ENCODE measurements at places on chromosomes 16 and 17.

- peak; percentile 39 for DNase-seq
Observed at GRCh38 chr16:726438-727290, at the start of the genes CCDC78 and HAGHL. CCDC78 (minus strand) TSS chr16:726443; CDS start chr16:726367, 76 bp downstream. HAGHL (plus strand) TSS chr16:727106; CDS start chr16:727510, 404 bp downstream.

- DNase-seq: no peak
Observed at GRCh38 chr17:65455972-65456343, 105.5 kb downstream of the AXIN2 start.

GRCh38 chr17:77308861-77309726 is 168.3 kb downstream of the SEC14L1 start:
- DNase-seq: no peak

DNA sequence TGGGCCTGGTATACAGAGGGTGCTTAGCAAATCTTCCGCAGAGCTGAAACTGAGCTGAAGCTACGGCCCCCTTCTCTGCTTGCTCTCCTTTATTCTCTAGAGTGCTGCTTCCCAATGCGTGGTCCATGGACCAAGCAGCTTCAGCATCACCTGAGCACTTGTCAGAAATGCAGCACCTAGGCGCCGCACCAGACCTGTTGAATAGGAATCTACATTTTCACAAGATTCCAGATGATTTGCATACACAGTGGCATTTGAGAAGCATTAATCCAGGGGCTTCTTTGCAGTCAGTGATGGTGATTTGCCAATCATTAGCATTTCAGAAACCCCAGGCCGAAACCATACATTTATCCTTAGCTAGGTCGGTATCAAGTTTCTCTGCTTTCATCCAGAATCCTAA is 204.2 kb downstream of the CDH13 start:
- no peak for DNase-seq

GRCh38 chr17:1872976-1873375 is 43.2 kb downstream of the RPA1 start:
- no peak for DNase-seq

GRCh38 chr16:49734331-49734730 is 121.6 kb downstream of the ZNF423 start:
- no peak for DNase-seq

GRCh38 chr17:73284906-73285602 is 23.4 kb upstream of the CPSF4L start:
- DNase-seq: no peak

DNA sequence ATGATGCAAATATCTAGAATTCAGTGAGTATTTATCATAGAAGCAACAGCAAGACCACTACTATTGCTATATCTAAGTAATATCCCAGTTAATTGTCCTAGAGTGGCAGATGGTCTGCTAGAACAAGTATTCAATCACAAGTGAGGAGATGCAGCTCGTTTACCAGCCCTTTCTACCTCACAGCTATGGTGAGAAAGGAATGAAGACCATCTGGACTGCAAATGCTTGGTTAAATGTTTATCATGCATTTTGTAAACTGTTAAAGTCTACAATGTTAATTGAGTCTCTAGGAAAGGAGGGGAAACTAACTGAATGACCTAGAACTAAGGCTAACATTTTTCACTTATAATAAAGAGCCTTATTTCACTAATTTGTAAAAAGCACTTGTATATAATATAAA is 52.5 kb downstream of the CNOT1 start:
- no peak for DNase-seq

DNA sequence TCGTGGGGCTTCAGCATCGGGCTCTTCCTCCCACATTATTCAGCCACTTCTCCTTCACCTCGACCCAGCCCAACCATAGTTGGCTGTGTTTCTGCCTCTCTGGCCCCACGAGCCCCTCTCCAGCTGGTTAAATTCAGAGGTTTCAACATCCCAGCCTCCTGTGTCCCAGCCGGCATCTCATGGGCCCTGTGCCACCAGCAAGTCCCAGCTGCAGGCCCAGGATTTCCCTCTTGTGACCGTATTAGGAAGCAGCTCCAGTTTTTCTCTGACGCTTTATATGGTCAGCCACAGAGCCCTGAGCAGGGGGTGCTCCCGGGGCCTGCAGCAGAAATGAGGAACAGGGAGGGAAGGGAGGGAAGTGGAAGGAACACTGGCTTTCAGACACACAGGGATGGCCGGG is 27.4 kb downstream of the MYH11 start:
- DNase-seq: no peak

- no peak for DNase-seq
Observed at GRCh38 chr16:51815523-51815922, 664.5 kb upstream of the SALL1 start.

DNA sequence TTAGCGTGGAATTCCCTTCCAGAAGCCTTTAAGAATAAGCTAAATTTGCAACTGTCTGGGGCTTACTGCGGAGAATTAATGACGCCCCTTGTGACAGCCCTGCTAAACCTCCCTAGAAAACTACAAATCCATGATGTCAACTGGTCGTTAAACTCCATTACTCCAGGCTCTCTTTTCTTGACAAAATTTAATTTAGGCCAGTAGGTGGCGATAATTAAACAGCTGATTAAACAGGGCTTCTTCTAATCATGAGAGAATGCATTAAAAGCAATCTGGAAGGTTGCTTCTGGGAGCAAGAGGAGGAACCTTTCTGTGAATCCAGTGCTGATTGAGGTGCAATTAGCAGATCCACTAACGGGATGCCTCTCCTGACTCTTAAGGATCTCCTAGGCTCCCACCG is 8.1 kb upstream of the NLRP1 start:
- DNase-seq: peak; percentile 79

- DNase-seq: no peak
Observed at GRCh38 chr16:87895641-87896141, 26.4 kb upstream of the SLC7A5 start.

GRCh38 chr17:77790143-77790829 is 168.2 kb upstream of the TNRC6C start:
- DNase-seq: peak; percentile 69

GRCh38 chr16:2925951-2926649 is 14.4 kb downstream of the FLYWCH1 start:
- peak; percentile 61 for DNase-seq

- DNase-seq: no peak
Observed at GRCh38 chr17:81287152-81287551, 8.0 kb downstream of the SLC38A10 start.

GRCh38 chr16:20415541-20415940 is 6.2 kb downstream of the ACSM5 start:
- no peak for DNase-seq

DNA sequence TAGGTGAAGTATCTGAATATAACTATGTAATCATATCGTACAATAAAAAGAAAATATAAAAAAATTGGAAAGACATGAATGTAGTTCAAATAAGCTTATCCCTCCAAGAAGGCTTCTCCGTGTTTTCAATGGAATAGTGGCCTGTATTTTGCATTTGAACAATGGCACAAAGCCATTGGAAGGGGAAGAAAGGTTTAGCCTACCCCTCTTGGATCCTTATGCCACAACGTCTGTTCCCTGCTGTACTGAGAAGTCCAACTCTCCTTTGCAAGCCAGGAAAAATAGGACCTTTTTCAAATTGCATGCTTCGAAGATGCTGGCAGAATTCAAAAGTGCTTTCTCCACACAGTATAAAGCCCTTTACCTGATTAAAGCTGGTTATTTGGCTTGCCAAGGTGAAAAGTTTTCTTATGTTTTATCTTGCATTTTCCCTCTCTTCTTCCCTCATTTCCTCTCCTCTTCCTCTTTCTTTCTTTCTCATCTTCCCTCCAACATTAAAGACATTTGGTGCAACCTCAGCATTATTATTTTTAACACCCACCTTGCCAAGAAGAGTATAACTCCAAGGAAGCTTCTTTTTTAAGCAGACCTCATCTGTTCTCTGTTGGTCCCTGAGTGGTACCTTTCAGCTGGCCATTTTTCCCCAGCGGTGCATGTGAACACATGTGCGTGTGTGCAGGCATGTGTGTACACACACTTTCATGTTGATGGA is 968.6 kb upstream of the RBFOX1 start:
- no peak for DNase-seq

GRCh38 chr17:48575066-48575582 is 3.0 kb downstream of the HOXB4 start:
- DNase-seq: peak; percentile 59

DNA sequence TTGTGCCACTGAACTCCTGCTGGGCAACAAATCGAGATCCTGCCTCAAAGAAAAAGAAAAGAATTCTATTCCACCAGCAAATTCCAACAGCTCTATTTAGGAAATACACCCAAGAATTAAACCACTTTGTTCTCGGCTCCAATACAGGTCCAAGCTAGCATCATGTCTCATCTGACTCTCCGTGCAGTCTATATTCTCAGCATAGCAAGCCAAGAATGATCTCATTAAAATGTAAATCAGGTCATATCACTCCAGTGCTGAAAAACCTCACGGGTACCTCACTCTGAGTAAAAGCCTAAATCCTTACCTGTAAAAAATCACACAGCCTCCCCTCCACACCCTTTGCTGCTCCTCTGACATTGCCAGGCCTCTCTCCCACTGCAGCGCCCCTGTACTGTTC is 23.9 kb downstream of the UBE2G1 start:
- DNase-seq: no peak

- DNase-seq: no peak
Observed at GRCh38 chr16:55662644-55663031, 6.8 kb downstream of the SLC6A2 start.

GRCh38 chr17:7208027-7208571 is 11.5 kb downstream of the DLG4 start:
- no peak for DNase-seq

GRCh38 chr16:82658796-82659195 is 32.0 kb downstream of the CDH13 start:
- no peak for DNase-seq

GRCh38 chr17:5237541-5238016 is 2.9 kb upstream of the SCIMP start:
- peak; percentile 8 for DNase-seq

DNA sequence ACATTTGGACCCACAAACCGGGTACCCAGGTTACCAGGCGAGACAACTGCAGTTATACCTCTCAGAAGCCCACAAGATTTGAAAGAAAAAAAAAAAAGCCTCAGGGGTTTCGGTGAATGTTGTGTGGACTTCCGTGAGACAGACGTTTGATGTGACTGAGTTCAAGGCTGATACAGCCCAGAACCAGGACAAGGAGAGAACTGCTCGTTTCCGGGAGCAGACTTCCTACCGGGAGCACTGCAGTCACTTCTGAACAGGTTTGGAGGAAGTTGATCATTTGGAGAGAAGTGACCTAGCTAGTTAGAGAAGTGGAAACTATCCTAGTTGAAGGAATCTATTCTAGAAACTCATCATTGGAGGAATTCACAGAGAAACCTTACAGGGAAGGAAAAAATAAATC is 847 bp downstream of the CKLF start:
- DNase-seq: no peak

DNA sequence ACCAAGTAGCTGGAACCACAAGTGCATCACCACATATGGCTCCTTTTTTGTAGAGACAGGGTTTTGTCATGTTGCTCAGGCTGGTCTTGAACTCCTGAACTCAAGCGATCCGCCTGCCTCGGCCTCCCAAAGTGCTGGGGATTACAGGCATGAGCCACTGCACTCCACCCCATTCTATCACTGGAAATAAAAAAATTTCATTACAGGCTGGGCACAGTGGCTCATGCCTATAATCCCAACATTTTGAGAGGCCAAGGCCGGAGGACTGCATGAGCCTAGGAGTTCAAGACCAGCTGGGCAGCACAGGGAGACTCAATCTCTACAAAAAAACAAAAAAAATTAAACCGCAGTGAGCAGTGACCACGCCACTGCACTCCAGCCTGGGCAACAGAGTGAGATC is 60.1 kb downstream of the BRIP1 start:
- DNase-seq: no peak

DNA sequence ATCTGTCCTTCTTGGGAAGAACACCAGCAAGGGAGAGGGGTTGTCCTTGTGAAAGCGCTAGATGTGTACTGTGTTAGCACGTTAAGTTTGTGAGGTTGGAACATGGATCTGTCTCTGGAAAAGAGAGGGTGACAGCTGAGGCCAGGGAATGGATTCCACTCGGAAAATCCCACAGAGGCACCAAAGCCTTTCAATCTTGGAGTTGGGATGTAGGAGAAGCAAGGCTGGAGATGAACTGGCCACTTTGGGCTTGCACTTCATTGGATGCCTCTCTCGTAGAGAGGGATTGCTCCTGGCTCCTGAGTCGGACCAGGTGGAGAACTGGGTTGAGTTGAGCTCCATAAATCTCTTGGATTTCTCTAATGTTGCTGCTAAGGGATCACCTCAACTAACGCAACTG is 67.2 kb downstream of the CCDC182 start:
- no peak for DNase-seq

GRCh38 chr16:88466175-88466862 is 13.2 kb downstream of the ZFPM1 start:
- DNase-seq: no peak

DNA sequence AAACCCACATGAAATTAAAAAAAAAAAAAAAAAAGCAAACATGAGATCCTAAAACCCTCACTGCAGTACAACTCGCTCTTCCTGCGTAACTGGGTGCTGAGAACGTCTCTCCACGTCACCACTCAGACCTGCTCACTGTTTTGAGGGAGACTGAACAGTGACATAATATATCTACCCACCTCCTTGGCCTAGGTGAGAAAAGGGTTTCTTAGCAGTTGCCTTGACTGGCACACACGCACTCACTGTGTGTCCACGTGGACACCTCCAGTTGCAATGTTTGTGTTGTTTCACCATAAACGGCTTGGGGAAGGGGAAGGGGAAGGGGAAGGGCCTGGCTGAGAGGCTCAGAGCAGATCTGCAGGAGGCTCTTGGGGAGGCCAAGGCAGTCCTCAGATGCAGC is 32.0 kb downstream of the FANCA start:
- DNase-seq: no peak

DNA sequence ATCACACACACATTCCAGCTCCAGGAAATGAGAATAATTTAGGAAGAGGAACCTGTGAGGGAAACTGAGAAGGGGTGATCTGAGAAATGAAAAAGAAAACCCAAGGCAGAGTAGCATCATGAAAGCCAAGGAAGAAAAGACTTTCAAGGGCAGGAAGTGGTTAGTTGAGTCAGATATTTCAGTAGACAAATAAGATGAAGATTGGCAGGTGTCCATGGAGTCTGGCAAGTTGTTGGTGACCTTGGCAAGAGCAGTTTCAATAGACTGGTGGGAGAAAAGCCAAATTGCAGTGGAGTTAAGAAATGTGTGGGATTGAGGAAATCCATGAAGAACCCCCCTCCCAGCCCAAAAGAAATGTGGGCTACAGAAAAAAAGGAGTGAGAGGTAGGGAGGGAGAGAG is 10.7 kb downstream of the GNAO1 start:
- no peak for DNase-seq

GRCh38 chr17:30074730-30075129 is 41.9 kb upstream of the NSRP1 start:
- no peak for DNase-seq

- no peak for DNase-seq
Observed at GRCh38 chr17:27457731-27458523, 1.7 kb downstream of the KSR1 start.

DNA sequence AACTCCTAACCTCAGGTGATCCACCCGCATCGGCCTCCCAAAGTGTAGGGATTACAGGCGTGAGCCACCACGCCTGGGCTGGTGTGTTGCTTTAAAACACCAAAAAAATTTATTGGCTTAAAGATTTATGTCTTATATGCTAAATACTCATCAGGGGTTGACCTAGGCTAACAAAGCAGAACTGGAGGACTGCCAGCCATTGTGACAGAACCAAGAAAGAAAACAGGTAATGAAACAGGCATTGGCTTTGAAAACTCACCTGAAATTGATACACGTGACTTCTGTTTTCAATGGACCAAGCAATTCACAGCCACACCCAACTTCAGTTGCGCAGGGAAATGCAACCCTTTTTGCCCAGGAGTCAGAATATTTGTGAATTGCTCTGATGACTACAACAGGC is 4.9 kb upstream of the PHAF1 start:
- DNase-seq: peak; percentile 22

GRCh38 chr16:89011909-89012621 is 35.1 kb upstream of the CBFA2T3 start:
- DNase-seq: no peak

GRCh38 chr17:79987187-79987934 is 48.3 kb downstream of the TBC1D16 start:
- DNase-seq: no peak

Data from NCI-H1417 (cell line).